Stromal cell of bone marrow (primary cell): ENCODE measurements at places on chromosomes 7 and 10.

GRCh38 chr7:78472519-78472918 lies 673.9 kb downstream of the PHTF2 start:
- DNase-seq, result peak; percentile 10

DNA sequence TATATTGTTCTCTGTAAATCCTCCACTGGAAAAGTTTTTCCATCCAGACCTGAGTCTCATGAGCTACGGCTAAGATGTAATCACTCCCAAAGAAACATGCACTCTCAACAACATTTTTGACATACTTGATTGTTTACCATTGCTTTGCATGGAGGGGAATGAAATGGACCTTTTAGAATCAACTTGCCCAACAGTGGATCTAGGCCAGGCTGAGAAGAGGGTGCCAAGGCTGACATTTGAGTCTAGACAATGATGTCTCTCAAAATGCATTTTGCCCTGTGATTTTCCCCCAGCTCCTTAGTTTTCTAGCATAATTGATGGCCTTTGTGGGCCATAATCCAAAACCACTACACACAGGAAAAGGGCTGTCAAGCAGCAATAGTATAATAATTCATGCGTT lies 297.9 kb upstream of the KLF6 start:
- DNase-seq, result no peak

- no peak for DNase-seq
Measured at GRCh38 chr7:120442838-120443237, 169.9 kb downstream of the KCND2 start.

DNA sequence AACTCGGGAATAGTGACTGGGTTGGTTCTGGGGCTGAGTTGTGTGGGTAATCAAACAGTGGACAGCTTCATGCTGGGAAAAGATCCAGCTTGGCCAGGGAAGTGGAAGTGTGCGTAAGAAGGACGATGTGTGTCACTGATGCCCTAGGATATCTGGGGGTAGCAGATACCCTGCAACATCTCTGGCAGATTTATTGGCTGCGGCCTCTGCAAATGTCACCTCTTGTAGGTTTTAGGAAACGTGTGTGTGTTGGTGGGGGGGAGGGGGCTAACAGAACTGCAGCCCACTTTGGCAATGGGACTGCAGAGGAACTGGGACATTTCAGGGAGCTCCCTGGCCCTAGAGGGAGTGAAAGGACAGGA lies 965 bp upstream of the AGAP3 start:
- DNase-seq, result no peak

GRCh38 chr10:94878649-94879048 lies 59.8 kb upstream of the CYP2C9 start:
- DNase-seq, result no peak

- no peak for DNase-seq
Measured at GRCh38 chr10:4596951-4597350, 229.1 kb upstream of the AKR1E2 start.
